ENCODE measurements at places on chromosomes 5 and 9.

DNA sequence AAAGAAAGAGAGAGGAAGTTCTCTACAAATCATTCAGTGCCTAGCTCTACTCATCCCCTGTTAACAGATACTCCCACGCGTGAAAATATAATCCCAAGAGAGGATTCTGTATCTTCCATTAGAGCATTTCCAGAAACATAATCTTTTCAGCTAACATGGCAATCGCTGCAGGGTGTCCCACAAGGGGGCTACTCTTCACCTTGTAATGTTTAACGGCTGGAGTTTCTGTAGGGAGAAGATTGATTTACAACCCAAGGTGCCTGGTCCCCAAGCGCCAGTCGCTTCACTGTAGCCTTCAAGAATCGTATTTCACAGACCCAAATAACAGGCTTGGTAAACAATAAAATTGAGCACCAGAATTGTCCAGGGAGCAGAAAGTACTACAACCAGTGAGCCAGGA is 318.7 kb downstream of the TLE1 start:
- no peak for DNase-seq

DNA sequence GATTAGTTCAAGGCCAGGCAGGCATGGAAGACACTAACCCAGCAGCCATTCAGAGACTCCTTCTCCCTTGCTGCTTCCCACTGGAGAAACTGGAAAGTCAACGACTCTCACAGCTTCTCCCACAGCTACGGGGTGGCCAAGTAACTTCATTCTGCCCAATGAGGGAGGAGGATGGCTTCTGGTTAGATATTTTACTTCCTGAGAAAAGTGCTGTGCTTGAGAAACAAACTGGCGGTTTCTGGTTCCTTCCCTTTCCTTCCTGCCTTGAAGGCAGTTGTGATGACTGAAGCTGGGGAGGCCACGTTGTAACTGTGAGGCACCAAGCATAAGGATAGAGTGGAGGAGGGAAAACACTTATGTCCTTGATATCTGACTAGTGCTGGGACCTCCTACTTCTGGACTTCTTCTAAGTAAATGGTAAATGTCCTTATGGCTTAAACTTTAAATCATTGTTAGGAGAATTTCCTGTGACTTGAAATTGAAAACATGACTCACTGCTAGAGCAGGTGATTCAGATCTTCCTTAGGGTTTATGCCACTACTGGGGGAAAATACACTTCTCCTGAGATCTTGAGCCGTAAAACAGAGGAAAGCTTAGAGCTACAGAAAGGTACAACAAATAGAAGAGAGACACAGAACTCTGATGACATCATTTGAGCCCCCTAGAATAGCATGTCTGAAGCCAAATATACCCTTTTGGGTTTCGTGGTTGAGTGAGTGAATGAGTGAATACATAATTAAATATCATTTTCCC is 3.1 kb upstream of the GNPDA1 start:
- no peak for DNase-seq

GRCh38 chr9:133653638-133654037 is 17.5 kb downstream of the DBH start:
- no peak for DNase-seq

GRCh38 chr5:132641241-132641723 is 16.7 kb upstream of the IL13 start:
- no peak for DNase-seq

DNA sequence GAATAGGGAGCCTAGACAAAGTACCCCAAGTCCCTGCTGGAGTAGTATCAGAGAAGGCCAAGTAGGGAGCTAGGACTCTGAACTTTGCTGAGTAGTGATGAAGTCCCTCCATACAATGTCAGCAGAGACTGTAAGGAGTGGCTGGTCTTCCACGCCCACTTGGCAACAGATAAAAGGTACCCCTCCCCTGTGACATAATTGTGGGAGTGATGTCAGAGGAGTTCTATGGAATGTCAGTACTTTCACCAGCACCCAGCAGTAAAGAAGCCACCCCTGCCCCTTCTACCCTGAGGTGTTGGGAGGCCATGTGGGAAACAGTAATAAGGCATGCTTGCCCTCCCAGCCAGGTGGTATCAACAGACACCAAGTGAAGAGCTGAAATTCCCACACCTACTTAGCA is 143.9 kb downstream of the SLIT3 start:
- DNase-seq: no peak

DNA sequence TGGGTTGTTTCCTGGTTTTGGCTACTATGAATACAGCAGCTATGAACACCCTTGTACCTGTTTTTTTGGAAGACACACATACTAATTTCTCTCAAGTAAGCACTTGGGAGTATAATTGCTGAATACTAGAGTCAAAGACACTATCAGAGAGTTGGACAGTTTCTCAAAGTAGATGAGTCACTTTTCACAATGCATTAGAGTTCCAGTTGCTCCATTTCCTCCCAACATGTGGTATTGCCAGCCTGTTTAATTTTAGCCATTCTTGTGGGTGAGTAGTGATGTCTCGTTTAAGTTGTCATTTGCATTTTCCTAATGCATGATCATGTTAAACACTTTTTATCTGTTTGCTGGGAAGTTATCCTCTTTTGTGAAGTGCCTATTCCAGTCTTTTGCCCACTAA is 81.6 kb upstream of the GDNF start:
- no peak for DNase-seq

GRCh38 chr9:88544245-88544644 is 9.3 kb downstream of the NXNL2 start:
- no peak for DNase-seq

DNA sequence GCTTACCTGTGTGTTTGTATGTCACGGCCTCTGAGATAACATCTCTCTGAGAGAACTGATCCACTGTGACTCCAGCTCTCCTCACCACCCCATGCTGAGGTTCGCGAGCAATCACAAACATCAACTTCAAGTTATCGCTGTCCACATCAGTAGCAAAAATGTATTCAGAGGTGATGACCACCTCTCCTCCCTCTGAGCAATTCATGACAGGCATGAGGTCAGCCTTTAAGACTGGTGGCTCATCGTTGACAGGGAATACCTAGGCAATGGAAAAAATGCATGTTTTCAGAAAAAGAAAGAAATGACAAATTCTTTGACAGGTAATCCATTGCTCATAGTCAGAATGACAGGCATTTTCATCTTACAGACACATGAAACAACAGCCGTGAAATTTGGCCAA is 90.3 kb upstream of the CER1 start:
- no peak for DNase-seq
